ENCODE measurements at places on chromosomes 16 and 17. TPM values are rescaled to one million over a fixed set of nuclear protein-coding genes. Genes with fewer than 3 reads are reported as not detected.

- DNase-seq = no peak
These were observed 889.8 kb downstream of the CDH8 start for GRCh38 chr16:61146429-61146828.

DNA sequence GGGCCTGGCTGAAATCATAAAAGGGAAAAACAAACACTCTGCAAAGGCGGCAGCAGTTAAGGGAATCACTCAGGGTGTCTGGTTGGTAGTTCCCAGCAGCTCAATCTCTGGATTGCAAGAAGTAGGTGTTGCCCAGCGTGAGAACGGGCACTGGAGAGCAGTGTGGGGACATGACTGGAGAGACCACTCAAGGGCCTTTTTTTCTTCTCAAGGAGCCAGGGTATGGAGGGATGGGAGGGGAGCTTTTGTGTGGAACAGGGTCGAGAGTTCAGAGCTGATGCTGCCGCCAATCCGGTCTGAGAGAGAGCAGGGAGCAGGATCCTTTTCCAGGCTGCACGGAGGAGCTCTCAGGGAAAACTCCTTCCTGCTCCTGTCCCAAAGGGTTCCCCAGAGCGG is 15.2 kb downstream of the SCNN1B start:
- no peak for DNase-seq

DNA sequence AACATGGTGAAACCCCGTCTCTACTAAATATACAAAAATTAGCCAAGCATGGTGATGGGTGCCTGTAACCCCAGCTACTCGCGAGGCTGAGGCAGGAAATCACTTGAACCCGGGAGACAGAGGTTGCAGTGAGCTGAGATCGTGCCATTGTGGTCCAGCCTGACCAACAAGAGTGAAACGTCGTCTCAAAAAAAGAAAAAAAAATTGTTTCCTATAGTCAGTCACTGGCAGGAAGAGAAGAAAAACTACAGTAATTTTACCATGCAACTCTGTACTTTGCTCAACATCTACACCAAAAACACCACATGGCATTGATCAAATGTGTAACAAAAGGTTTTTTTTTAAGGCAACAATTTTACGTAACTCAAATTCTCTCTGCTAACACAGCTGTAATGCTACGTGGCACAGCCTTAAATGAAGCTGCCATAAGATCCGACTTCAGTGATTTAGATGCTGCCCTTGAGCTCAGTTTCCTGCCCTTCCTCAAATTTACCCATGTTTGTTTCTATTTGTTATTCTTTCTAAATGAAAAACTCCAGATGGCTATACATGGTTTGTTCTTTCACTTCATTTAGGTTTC is 40.2 kb downstream of the CNOT1 start:
- DNase-seq = no peak

DNA sequence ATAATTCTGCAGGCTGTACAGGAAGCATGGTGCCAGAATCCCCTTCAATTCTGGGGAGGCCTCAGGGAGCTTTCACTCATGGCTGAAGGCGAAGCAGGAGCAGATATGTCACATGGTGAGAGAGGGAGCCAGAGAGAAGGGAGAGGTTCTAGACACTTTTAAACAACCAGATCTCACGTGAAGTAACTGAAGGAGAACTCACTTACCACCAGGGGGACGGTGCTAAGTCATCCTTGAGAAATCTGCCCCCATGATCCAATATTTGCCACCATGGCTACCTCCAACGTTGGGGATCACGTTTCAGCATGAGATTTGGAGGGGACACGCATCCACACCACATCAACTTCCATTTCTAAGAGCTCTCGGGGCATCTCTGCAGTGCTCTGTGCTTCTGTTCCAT is 37.4 kb upstream of the GNA13 start:
- no peak for DNase-seq

GRCh38 chr17:52128721-52129120 is 29.8 kb downstream of the CA10 start:
- no peak for DNase-seq

- no peak for DNase-seq
These were observed 8.7 kb downstream of the ABI3 start for GRCh38 chr17:49218941-49219913.

DNA sequence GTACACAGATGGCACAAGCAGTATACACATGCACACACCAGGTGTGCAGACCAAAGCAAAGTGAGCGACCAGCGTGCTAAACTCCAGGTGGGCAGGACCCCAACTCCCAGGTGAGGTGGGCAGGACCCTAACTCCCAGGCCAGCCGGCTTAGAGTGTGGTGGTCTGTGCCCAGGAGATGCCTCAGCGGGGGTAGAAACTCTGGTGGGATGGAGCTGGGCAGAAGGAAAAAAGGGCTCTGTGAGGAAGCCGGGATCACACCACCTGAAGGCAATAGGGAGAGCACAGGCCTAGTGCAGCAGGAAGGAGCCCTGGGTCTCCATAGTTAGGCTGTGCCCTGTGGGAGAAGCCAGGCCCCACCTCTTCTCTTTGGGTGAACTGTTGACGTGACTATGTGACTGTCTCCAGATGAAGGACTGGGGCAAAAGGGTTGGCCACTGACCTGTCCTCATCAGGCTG is 1.6 kb upstream of the FOXJ1 start:
- no peak for DNase-seq

DNA sequence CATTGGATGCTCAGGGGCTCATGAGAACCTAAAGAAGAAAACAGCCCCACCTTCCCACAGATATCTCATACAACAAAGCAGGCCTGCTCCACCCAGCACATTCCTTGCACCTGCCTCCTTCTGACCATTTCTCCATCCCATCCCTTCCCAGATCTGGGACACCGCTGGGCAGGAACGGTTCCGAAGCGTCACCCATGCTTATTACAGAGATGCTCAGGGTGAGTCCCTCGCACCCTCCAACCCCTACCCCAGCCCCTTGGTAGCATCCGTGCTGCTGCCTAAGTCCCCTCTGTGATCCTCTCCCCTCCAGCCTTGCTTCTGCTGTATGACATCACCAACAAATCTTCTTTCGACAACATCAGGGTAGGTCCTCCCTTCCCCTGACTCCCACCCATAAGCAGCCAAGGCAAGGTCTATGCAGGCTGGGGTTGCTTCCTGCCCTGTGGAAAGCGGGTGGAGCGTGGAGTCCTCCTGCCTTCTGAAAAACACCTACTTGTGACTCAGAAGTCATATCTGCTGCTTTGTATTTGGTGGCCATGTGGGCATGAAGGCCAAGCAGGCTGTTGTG is 5.4 kb upstream of the NHERF1 start:
- no peak for DNase-seq

DNA sequence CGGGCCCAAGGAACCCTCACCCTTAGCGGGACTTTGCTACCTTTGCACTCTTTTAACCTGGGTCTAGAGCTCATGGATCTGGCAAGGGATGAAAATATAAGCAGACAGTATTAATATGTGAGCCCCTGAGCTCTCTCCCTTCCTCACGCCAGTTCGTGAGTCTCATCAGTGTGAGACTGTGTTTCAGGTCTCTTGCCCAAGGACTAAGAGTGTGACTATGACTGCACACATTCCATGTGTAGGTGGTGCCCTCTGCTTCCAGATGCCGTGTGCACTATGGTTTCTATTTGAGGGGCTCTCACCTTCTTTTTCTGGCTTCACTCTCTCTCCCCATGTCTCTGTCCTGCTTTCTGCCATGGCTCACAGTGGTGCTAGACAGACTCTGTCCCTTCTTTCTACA is 40.5 kb downstream of the DHRS7B start:
- no peak for DNase-seq

DNA sequence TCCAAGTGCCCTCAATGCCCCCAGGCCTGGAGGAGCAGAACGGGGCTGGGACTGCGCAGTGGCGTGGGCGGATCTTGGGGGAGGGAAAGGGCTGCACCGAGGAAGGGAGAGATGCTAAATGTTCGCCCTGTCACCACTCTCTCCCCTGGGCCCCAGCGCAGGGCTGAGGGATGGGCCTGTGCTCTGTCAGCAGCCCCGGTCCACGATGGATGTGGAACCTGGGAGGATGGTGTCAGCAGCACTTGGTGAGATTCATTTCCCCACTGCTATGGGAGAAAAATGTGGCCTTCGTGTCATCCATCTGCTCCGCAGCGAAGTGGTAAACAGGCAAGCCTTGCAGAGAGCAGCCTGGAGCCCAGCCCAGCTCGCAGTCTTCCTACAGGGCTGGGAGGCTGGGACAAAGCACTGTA is 72.0 kb downstream of the TMEM132E start:
- no peak for DNase-seq

DNA sequence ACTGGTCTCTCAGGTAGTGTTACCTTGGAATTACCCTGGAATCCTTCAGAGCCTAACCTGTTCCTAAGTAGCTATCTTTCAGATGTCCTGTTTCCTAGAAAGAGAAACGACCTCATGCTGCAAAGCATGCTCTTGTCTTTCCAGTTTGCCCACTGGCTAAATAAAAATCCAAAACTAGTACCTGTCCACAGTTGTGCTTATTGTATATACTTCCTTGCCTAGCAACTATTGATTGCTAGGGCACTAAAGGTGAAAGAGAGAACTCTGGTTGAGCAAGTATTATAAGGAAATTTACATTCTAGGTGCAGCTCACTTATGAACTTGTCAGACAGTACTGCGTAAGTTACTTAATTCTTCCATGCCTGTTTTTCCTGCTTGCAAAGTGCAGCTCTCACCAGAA is 38.5 kb downstream of the LIG3 start:
- peak; percentile 10 for DNase-seq

DNA sequence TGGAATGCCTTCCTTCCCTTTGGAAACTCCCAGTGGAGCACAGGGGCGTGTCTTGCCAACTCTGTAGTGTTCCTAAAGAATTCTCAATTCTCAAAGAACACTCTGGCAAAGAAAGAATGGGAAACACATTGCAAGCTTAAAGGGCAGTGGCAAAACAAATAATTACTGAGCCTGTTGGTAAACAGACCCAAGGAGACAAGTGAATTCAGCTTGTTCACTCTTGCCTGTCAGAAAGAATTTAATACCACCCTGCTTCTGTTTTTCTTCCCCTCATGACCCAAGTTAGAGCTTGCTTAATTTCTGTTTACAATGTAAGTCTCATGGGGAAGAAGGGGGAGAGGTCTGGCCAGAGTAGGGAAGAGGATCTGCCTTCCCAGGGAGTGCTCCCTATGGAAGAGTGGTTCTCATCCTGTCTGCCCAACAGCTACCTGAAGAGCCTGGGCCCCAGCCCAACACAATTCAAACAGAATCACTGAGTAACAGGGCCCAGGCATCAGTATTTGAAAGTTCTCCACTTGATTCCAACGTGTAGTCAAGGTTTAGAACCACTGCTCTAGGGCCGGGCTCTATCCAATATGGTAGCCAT is 386.0 kb downstream of the SLC39A11 start:
- peak; percentile 66 for DNase-seq

DNA sequence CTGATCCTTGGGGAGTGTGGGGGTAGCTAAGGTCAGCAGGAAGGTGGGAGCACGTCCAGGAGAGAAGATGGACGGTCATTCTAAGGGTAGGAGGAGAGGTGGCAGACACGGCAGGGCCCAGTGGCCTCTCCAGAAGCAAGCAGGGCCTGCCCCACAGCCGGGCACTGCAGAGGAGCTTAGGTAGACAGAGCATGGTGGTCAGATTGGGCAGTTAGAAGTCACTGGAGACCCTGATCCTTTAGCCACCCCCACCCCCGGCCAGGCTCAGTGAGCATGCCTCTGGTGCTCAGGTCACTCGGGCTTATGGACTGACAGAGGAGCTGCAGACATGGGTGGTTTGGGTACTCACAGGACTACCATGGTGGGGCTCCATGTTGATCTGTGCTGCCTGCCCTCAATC is 26.3 kb downstream of the NLRP1 start:
- DNase-seq = no peak

- no peak for DNase-seq
These were observed 37.0 kb upstream of the ZNF750 start for GRCh38 chr17:82876602-82877379.

DNA sequence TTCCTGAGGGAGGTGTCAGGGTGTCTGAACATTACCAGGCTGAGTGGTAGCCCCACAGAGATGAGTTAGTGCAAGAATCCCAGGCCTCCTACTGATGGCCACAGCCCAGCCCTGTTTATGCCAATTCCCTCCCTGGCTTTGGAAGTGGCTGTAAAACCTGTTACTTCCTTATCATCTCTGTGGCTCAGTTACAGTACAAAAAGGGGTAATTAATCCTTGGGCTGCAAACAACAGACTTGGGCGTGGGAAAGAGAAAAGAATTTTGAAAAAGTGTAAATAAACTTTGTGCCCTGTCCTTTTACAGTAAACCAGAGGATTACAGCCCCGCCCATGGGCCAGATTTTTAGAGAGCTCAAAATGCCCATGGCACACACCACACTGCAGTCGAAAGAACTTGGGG is 73.1 kb upstream of the AXIN2 start:
- DNase-seq = no peak

DNA sequence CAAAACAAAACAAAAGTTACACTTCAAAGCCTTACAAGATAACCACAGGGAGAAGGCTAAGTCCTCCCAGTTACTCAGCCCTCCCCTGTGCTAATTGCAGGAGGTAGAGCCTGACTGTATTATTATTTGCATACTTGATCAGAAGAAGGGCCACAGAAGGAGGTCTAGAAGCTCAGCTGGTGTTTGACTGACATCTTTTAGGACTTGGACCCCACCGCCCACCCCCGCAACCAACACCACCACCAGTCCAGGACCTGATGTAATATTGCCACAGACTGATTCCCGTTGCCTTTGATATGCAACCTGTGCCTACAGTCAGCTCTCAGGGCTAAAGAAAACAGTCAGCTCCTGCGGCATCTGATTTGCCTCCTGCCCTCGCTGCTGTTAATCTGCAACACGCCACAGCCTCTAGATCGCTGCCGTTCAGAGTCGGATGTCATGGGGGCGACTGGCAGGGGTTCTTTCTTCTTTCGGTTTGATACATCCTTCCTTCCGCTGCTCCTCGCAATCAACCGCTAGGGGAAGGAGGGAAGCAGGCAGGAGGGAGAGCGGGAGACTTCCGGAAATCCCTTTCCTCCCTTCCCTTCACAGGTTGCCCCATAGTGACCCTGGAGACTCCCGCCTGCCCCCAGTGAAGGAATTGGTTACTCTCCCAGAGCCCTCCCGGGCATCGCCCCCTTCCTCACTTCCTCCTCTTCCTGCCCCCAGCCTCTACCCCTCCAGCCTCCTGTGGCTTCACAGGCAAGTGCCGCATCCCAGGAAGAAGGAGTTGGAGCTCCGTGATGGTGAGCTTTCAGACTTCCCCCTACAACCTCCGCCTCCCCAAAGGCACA is 90.5 kb upstream of the SOX9 start:
- peak; percentile 37 for DNase-seq

GRCh38 chr17:9666461-9667050 is 21.2 kb downstream of the USP43 start:
- no peak for DNase-seq

GRCh38 chr16:4679850-4680636 is 13.3 kb upstream of the NUDT16L1 start:
- peak; percentile 47 for DNase-seq

KRTAP2-1 gene
- polyA plus RNA-seq = not detected

KRTAP4-6 gene
- not detected for polyA plus RNA-seq

BCKDK gene
- 56.0 TPM for polyA plus RNA-seq

MLKL gene
- 10.7 TPM for polyA plus RNA-seq

DHODH gene
- polyA plus RNA-seq = 7.1 TPM

FTO gene
- 57.0 TPM for polyA plus RNA-seq

ELMO3 gene
- 6.4 TPM for polyA plus RNA-seq

KRTAP2-3 gene
- not detected for polyA plus RNA-seq

SECTM1 gene
- 19.2 TPM for polyA plus RNA-seq

TEKT5 gene
- 0.19 TPM for polyA plus RNA-seq

SMIM5 gene
- 3.6 TPM for polyA plus RNA-seq

STAT5B gene
- polyA plus RNA-seq = 66.3 TPM

SETD6 gene
- polyA plus RNA-seq = 15.5 TPM

SCGB1C2 gene
- not detected for polyA plus RNA-seq

All from urinary bladder (tissue), 4 donors.